Umbilical cord (tissue), 2 donors: ENCODE measurements at places on chromosomes 11 and 22.

DNA sequence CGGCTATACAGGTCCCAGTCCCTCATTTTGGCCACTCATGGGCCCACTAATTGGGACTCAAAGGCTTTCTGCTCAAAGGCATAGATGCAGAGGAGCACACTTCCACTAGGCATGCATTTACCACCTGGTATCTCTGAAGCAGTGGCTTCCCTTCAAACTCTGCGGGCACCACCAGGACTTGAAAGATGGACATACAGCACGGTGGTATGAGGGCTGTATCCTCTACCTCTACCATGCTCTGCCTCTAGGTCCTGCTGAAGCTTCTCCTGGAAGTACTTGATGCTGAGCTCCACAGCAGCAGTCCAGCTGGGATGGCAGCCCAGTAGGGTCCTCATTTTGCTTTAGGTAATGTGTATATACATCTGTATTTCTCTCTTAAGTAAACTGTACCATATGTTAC lies 49.9 kb downstream of the RAB6A start:
- DNase-seq: no peak

- DNase-seq: no peak
Observed at GRCh38 chr11:84430661-84431060, 1144.5 kb upstream of the CCDC90B start.

GRCh38 chr11:26983645-26984044 lies 10.3 kb upstream of the FIBIN start:
- no peak for DNase-seq

GRCh38 chr22:47165338-47166032 lies 403.0 kb downstream of the TBC1D22A start:
- no peak for DNase-seq

- DNase-seq: no peak
Observed at GRCh38 chr11:102734650-102735049, 9.9 kb upstream of the MMP8 start.

DNA sequence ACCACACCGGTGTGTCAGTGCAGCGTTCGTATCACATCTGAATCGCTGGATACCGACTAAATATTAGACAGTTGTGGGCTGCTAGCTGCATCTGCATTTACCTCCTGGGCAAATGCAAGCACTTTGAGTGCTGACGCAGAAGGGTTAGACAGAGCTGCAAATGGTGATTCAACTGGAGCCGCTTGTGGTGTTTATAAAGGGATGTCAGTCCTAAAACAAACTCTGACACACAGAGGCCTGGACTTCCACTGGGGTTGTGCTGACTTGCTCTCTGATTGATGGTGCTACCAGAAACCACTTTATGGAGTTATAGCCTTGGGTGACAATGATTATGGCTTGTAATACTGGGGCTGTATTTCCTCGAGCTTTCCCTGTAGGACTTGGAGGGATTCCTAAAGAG lies 374.4 kb downstream of the NTM start:
- DNase-seq: no peak
